ENCODE measurements at places on chromosomes 3 and 15.
A peak's percentile ranks its signal among the peaks of the same experiment; 100 is the strongest.

GRCh38 chr15:43270113-43270665 is 3.5 kb upstream of the TGM5 start:
- no peak for DNase-seq

DNA sequence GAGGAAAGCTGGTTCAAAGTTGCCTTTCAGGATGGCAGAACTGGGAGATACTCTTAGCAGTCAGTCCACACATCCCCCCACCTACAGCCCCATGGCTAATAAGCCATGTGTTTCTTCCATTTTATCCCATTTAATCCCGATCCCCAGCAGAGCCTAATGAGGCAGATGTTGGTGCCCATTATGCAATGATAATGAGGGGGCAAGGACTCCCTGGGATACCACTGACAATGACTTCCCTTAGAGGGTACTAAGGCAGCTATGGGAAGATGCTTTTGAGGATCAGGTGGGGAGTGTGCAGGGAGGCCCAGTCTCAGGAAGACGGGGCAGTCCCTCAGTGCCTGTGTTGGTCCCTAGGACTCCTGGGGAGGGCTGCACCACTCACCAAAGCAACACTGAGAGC is 43.8 kb upstream of the TBC1D21 start:
- no peak for DNase-seq

DNA sequence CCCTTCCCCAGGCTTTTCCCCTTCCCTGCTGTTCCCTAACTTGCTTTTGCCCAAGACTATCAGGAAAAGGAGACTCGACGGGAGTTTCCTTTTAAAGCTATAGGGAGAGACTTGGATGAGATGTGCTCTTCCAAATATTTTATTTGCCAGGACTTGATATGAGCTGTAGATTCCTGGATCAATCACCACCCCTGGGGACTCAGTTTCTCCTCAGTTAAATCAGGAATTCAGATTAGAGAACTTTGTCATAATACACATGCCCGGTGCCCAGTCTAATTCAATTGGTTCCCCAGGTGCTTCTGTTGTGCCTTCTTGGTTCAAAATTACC is 46.6 kb downstream of the SMAD6 start:
- no peak for DNase-seq

- DNase-seq: no peak
These were observed 78.5 kb upstream of the RBMS3 start for GRCh38 chr3:29202378-29202777.

DNA sequence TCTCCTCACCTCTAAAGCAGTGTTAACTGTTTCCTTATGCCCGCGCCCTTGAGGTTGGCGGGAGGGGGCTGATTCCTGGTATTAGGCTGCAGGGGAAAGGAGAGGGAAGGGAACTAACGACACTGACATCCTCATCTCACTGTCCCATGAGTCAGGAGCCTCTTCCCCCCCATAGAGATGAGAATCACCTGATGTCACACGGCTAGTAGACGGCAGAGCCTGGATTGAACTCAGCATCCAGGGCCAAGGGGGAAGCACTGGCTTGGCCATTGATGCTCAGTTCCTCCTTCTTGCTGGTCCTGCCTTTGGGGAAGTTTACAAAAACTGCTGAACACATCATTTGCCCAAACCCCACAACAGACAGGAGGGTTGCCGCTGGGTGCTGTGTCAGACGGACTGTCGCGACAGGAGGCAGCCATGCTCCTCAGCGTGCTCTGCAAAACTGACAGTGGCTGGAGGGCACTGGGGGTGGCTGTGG is 38.5 kb downstream of the IDH2 start:
- no peak for DNase-seq

DNA sequence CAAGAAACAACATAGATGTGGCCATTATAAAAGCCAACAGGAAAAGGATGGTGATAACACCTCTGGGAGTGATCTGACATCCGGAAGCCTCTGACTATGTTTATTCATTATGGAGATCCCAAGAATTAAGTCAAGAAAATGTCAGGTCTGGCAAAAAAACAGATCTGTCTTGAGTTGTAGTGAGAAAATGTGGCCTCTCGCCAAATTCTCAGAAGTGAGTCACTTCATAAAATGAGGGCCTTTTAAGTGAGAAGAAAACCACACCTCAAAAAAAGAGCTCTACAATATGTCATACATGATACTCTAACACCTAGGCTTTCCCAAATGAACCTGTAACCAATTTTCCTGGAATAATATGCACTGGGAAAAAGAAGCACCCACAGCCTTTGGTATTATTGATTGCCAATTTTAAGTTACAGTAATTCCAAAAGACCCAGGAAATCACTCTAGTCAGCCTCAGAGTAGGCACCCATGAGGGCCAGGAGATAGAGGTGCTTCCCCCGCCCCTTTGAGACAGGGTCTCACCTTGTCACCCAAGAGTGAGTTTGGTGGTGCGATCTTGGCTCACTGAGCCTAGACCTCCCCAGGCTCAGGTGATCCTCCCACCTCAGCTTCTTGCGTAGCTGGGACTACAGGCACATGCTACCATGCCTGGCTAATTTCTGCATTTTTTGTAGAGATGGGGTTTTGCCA is 38.0 kb downstream of the CCR3 start:
- no peak for DNase-seq

GRCh38 chr3:197298945-197299854 is 788 bp upstream of the DLG1 start:
- no peak for DNase-seq

DNA sequence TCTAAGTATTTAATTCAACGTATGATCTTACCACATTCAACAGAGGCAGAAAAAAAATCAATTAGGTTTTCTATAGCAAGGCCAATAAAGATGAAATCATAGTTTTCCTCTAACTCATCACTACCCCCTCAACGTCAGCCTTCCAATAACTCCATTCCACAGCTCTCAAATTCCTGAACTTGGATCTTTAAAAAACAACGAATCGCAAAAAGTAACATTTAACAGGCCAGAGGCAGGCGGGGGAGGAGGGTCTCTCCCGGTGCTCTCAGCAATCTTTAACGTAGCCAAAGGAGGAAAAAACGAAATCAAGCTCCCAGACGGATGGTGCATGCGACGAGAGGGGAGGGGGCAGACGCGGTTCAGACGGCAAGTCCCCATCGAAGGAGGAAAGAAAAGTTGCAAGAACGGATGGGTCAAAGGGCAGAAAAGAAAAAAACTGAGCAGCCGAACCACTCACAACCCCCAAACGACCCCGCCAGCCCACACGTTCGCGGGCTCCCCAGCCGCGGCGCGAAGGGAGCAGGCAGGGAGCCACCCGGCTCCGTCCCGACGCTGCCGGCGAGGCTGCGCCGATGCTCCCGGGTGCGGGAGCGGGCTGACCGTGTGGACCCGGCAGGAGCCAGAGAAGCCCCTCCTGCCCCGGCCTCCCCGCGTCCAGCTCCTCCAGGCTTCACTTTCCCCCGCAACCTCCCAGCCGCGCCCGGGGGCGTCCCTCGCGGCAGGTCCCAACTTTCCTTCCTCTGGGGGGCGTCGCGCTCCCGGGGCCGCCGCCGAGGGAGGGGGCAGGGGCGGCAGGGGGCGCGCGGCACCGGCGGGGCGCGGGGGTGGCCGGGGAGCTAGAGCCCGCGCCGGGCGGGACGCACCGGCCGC is 703 bp downstream of the PEAK1 start:
- no peak for DNase-seq

DNA sequence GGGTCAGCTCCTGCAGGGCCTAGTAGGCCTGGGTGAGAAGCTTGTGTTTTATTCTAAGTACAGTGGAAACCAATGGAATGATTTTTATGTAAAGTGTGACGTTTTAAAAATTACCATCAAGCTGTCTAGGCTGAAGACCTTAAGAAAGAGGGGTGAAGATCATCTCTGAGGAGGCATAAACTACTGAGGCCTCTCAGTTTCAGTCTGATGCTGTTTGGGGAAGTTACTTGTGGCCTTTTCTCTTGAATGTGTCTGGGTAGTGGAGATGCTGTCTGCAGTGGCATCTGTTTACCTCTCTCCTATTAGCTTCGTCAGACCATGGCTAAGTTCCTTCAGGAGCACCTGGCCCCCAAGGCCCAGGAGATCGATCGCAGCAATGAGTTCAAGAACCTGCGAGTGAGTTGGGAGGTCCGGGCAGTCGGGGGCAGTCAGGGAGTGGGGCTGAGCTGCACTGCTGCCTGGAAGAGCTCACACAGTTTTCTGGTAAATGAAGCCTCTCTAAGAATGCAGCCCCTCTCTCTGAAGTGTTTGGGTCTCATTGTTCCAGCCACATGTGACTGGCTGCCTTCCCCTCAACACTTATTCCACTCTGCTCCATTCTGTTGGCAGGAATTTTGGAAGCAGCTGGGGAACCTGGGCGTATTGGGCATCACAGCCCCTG is 1.9 kb downstream of the IVD start:
- no peak for DNase-seq

GRCh38 chr15:97446138-97446537 is 514.4 kb upstream of the ARRDC4 start:
- DNase-seq: no peak

- peak; percentile 27 for DNase-seq
These were observed 339.5 kb upstream of the DNAJC19 start for GRCh38 chr3:181329024-181329423.

DNA sequence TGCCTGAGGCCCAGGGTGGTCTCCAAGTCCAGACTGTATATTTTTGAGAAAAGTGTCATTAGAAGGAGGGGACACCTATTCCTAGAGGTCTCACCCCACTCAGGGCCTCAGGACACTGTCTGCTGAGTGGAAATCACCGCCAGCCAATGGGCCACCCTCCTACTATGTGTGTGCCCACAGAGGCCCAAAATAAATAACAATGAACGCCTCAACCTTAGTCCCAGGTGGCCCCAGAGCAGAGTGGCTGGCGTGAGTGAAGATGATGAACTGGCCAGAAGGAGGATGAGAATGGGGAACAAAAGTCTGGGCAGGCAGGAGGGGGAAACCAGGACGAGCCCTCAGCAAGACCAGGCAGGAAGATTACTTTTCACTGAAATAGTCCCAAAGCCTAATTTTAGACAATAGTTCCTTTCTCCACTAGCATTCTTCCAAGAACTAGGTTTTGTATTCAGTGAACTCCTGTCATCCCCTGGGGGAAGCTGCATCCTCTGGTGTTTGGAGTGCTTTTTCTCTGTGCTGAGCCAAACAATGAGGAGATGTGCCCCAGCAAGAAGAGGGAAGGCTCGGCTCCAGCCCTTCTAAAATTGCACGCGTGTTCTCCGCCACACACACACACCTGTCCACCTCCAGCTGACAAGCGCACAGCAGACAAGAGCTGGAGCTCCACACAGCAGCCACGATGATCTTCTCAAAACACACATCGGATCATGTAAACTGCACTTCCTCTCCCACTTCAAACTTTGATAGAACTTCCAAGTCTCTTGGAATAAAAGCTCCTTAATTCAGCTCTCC is 72.2 kb downstream of the ADCY5 start:
- no peak for DNase-seq

- no peak for DNase-seq
These were observed 256.0 kb downstream of the CNTN4 start for GRCh38 chr3:2354702-2355101.

- no peak for DNase-seq
These were observed 95.9 kb downstream of the SMAD6 start for GRCh38 chr15:66797921-66798320.

- no peak for DNase-seq
These were observed 90.8 kb downstream of the ZPLD1 start for GRCh38 chr3:102525624-102526023.

GRCh38 chr15:55475842-55476241 is 32.2 kb downstream of the DNAAF4 start:
- no peak for DNase-seq

GRCh38 chr3:112873632-112874031 is 27.0 kb upstream of the CD200R1L start:
- no peak for DNase-seq

GRCh38 chr3:54372232-54372631 is 249.9 kb downstream of the CACNA2D3 start:
- peak; percentile 25 for DNase-seq

- DNase-seq: no peak
These were observed 430.5 kb downstream of the OCA2 start for GRCh38 chr15:27668471-27669220.

GRCh38 chr15:92189166-92189565 is 204.5 kb upstream of the ST8SIA2 start:
- no peak for DNase-seq

DNA sequence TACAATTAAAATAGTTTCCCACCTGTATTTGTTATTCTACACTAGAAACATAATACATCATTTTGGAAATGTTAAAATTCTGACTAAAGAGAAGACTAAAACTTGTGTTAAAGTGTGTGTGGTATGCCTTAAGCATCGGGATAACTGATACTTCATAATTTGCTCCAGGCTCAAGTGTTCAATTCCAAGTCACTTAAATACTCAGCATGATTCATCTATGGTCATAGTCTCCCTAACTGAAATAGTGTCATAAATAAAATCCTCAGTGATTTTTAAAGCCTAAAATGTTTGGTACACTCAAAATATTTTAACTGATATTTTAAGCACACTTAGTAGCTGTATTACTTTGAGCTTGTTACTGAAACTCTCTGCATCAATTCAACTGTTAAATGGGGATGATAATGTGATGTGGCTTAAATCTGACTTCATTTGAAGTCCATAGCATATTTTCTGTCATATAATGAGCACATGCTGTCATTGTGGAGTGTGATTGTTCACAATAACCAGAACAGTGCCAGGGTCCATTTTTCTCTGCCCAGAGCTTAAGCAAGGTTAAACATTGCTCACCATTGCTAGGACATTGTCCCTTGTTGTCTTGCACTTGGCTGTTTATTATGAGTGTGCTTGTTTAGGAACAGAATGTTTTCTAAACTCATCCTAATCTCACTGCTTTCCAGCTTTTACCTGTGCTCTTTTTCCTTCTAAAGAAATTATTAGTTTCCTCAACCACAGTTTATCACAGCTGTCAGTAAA is 122.2 kb downstream of the KLHL25 start:
- DNase-seq: no peak

GRCh38 chr3:125478326-125478725 is 41.7 kb downstream of the SNX4 start:
- DNase-seq: no peak

DNA sequence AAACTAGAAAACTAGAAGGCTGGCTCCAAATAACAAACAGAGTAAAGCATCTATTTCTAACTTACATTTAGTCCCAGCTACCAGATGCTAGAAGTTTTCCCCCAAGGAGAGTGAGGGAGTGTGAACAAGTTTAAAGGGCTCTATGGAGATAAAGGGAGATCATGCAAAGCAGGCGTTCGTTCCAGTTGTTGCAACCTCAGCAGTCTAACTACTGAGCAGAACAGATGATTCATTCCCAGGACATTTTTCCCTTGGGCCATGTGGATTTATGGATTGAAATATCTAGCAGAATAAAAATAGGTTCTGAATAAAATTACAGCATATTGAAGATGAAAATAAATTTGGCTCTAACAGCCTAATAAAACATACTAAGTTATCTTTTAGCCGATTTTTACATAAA is 154.8 kb upstream of the TTC14 start:
- DNase-seq: no peak

- no peak for DNase-seq
These were observed 4.7 kb upstream of the ARHGEF3 start for GRCh38 chr3:56806407-56806806.

- DNase-seq: peak; percentile 8
These were observed at the start of gene CHRNA5 for GRCh38 chr15:78565097-78565950. Gene CHRNA5, plus strand, starts transcription at chr15:78565520. Its CDS starts 200 bp downstream, at chr15:78565720.

- no peak for DNase-seq
These were observed 56.6 kb upstream of the TIPARP start for GRCh38 chr3:156617781-156618180.

GRCh38 chr15:50876260-50876988 is 32.1 kb upstream of the AP4E1 start:
- no peak for DNase-seq

All from NCI-H1092 (cell line).